Stimulated activated CD4-positive, alpha-beta T cell treated with anti-CD3 and anti-CD28 coated beads, Interleukin-2, amount 100 ng/mL, for 4 hours (primary cell): ENCODE measurements at places on chromosomes 7 and 10.

- DNase-seq: no peak
Observed at GRCh38 chr10:86770412-86770960, 14.1 kb downstream of the BMPR1A start.

GRCh38 chr10:123995082-123995460 is 98.3 kb downstream of the CHST15 start:
- no peak for DNase-seq

GRCh38 chr7:137480824-137481365 is 137.4 kb upstream of the PTN start:
- no peak for DNase-seq

DNA sequence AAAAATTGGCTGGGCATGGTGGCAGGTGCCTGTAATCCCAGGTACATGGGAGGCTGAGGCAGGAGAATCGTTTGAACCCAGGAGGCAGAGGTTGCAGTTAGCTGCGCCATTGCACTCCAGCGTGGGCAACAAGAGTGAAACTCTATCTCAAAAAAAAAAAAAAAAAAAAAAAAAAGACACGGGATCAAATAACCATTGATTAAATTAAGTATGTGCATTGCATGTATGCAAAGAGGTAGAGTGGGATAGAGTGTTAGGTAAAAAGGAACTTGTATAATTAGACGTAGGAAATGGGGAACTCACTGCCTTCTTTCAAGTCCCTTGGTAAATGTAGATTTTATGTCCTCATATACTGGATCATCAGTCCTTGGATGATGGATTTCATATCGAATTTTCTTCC is 13.1 kb downstream of the VCL start:
- no peak for DNase-seq

GRCh38 chr10:44370731-44371248 is 14.1 kb downstream of the CXCL12 start:
- no peak for DNase-seq

- DNase-seq: no peak
Observed at GRCh38 chr10:58733436-58733835, 220.8 kb downstream of the BICC1 start.

DNA sequence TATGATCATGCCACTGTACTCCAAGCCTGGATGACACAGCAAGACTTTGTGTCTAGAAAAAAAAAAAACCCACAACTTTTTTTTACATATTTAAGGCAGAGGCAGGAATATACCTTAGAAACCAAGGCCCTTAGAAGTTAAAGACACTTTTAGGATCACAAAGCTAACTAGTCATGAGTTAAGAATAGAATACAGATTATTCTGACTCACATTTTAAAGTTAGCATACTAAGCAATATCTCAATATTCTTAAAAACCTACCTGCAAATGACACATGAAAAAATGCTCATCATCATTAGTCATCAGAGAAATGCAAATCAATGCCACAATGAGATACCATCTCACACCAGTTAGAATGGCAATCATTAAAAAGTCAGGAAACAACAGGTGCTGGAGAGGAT is 177.7 kb downstream of the CHCHD3 start:
- no peak for DNase-seq

GRCh38 chr7:68433462-68434070 is 1164.7 kb upstream of the AUTS2 start:
- no peak for DNase-seq

GRCh38 chr10:80356989-80357850 is 639 bp downstream of the DYDC2 start:
- no peak for DNase-seq

- DNase-seq: no peak
Observed at GRCh38 chr7:17548014-17548653, 249.7 kb downstream of the AHR start.

DNA sequence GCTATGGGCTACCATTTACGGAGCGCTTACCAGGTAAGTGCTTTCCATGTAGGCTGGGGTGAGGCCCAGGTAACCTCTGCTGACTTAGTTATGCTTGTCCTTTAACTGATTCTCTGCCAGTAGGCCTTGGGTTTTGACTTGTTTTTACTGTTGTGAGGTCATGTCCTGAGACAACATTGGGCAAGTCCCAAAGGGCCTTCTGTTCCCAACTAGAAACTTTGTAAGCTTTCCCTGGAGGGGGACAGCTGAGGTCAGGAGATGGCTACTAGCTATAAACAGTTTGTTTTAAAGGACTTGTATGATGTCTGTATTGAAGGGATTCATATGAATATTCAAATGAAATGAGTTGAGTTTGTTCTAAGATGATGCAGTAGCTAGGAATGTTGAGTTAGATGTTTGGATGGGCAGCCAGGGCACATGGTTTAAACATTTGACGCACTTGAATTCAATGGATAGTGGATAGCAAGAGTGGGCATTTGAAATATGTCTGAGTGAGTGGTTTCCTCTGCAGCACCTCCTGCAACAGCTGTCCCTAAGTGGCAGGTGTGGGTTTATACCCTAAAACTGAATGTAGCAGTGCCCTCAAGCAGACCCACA is 10.0 kb upstream of the SGPL1 start:
- DNase-seq: no peak

DNA sequence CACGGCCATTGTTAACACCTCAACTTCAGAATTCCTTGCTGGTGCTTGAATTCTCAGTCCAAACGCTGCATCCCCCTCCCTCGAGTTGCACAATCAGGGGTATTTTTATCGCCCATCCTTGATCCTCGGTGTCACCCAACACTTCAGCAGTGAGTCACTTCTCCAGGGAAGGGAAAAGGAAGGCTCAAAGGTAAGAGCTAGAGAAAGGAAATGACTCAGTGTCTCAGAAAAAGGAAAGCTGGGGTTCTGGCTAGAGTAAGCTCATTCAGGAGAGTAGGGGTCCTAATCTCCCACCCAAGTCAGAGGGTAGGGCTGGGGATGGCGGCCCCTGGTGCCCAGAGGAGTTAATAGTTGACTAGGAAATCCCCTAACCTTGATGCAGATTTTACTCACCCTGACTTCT is 39.8 kb upstream of the TRIM8 start:
- no peak for DNase-seq

DNA sequence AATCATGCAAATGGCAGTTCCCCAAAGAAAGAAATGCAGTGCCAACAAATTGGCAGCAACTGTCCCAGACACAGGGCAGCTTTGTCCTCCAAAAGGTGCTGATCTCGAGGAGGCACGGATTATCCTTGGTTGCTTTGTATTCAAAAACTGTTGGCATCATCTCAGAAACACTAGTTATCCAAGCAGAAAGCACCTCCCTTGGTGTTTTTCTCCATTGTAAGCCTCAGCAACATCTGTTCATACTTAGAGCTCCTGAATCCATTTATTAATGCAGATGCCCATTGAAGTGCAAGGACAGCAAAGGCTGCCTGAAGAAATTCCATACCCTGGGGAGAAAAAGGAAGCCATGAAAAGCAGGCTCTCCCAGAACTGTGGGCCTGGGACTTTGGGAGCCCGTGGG is 1.1 kb upstream of the NPS start:
- no peak for DNase-seq

DNA sequence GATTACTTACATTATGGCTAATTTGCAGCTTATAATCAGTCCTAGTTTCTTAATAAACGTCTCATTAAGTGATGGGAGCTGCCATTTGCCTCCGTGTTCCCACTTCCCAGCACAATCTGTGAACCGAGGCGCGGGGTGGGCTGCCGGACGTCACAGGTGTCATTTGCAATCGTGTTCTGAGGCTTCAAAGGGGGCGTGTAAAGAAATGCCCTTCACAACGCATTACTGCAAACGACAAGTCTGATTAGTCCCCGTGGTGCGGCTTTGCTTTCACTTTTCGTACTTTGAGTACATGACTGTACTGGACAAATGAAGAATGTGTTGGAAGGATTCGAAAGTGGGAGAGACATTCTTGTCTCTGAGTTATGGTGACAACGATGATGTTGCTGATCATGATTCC is 614.2 kb upstream of the ADARB2 start:
- DNase-seq: no peak

DNA sequence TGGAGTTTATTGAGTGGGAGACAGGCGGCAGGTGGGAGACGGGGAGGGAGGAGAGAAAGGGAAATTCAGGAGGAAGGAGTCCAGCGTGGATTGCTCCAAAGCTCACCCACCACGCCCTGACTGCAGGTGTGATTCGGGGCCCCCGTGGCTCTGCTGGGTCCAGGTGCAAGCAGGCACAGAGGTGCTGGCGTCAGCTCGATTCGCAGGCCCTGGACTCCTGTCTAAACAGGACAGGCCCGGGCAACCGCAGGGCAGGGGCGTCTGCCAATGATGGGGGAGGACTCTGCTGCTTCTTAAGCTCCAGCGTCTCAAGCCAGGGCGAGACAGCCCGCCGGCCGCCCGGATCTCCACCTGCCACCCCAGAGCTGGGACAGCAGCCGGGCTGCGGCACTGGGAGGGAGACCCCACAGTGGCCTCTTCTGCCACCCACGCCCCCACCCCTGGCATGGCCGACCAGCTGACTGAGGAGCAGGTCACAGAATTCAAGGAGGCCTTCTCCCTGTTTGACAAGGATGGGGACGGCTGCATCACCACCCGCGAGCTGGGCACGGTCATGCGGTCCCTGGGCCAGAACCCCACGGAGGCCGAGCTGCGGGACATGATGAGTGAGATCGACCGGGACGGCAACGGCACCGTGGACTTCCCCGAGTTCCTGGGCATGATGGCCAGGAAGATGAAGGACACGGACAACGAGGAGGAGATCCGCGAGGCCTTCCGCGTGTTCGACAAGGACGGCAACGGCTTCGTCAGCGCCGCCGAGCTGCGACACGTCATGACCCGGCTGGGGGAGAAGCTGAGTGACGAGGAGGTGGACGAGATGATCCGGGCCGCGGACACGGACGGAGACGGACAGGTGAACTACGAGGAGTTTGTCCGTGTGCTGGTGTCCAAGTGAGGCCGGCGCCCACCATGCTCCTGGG is at the start of gene CALML3:
TSS of gene CALML3 (plus strand) at position 321 of the 920 bp plus-strand sequence. CDS start at position 446, 125 bp downstream.
- DNase-seq: no peak

GRCh38 chr10:31757386-31757791 is 171.2 kb downstream of the ARHGAP12 start:
- no peak for DNase-seq

- DNase-seq: no peak
Observed at GRCh38 chr10:123991611-123992570, 100.3 kb upstream of the CPXM2 start.

GRCh38 chr10:102729029-102730026 is 14.4 kb upstream of the WBP1L start:
- DNase-seq: peak; percentile 25

DNA sequence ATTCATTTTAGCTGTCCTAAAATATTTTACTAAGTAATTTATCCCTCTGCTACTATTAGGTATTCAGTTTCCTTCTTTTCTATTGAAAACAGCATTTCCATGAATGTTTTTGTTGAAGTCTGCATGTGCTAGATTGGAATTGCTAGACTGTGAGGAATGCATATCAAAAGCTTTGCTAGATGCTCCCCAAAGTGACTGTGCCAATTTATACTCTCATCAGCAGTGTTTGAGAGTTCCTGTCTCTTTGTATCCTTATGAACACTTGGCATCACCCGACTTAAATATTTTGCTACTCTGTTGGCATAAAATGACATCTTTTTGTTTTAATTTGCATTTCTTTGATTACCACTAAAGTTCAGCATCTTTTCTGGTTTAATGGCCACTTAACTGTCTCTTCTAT is 45.0 kb upstream of the PRR15 start:
- no peak for DNase-seq

GRCh38 chr10:128556182-128557110 is 430.2 kb upstream of the MKI67 start:
- no peak for DNase-seq

- DNase-seq: no peak
Observed at GRCh38 chr7:97798046-97799019, 66.4 kb downstream of the TAC1 start.

DNA sequence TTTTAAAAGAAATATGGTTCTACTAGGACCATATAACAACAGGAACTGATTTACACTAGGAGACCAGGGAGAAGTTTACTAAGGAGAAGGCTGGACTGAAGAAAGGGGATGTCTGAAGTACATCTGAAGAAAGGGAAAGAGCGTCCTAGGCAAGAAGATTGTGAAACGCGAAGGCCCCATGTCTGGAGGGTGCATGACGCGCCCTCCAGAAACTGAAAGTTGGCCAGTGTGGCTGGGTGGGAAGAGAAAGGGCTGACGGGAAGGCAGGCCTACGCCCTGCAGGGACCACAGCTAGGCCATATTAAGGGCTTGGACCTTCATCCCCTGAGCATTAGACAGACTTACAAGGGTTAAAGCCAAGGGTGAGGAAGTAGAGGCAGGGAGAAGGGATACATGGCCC is 158.0 kb downstream of the TRIL start:
- no peak for DNase-seq

GRCh38 chr7:125255810-125256209 is 326.2 kb upstream of the POT1 start:
- no peak for DNase-seq

DNA sequence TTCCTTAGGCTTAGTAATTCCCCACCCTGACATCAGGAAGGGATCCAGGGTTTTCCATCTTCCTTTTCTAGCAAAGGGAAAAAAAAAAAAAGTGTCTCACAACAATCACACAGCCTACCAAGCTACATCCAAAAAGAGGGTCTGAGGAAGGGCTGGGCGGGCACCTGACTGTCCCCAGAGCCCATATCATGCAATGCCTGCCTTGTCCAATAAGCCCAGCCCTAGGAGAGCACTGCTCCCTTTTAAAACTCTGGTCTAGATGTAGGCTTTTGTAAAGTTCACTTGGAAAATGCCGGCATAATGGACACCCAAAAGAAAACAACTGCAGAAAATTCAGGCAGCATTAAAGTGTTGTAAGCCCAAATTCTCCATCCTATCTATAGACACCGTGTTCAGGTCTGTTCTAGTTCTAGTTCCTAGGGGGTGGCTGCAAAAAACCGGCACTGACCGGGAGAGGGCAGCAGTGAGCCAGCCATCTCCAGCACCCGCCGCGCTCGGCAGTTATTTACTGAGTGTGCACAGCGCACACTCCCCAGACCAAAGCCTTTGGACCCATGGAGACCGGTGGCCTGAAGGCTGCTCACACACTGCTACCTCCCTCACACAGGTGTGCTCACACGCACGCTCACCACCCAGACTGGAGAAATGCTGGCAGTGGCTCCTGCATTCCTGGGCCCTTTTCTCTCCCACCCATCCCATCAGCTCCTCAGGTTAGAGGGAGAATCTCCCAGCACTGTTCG is 48.7 kb downstream of the PODXL start:
- peak; percentile 69 for DNase-seq
